ENCODE measurements at places on chromosomes 11 and 22. TPM values are rescaled to one million over a fixed set of nuclear protein-coding genes. Genes with fewer than 3 reads are reported as not detected.

- H3K4me3 ChIP-seq, result no peak overlapping the region
- no peak overlapping the region for H3K27ac ChIP-seq
- no peaks in the 10 kb centered on the region for H3K36me3 ChIP-seq
- H3K4me1 ChIP-seq, result no peaks in the 10 kb centered on the region
- H3K27me3 ChIP-seq, result no peaks in the 10 kb centered on the region
These were observed 19.8 kb upstream of the PANX3 start for GRCh38 chr11:124591430-124591829.

GRCh38 chr11:61392981-61393595, 701 bp downstream of the TMEM216 start:
- H3K27ac ChIP-seq, result no peak overlapping the region
- peak overlapping the region; percentile 77 for H3K4me3 ChIP-seq
- peaks cover 8% of the 10 kb centered on the region for H3K36me3 ChIP-seq
- no peaks in the 10 kb centered on the region for H3K27me3 ChIP-seq

GRCh38 chr22:32905400-32905799, 103.9 kb downstream of the TIMP3 start:
- H3K4me3 ChIP-seq, result no peak overlapping the region
- DNase-seq, result no peak
- no peaks in the 10 kb centered on the region for H3K36me3 ChIP-seq
- no peaks in the 10 kb centered on the region for H3K27me3 ChIP-seq
- no peak overlapping the region for H3K27ac ChIP-seq

GRCh38 chr11:17394743-17395390, 6.4 kb upstream of the KCNJ11 start:
- no peaks in the 10 kb centered on the region for H3K36me3 ChIP-seq
- H3K27ac ChIP-seq, result no peak overlapping the region
- peaks cover 6% of the 10 kb centered on the region for H3K27me3 ChIP-seq
- DNase-seq, result no peak

- H3K27me3 ChIP-seq, result peaks cover 13% of the 10 kb centered on the region
- no peak overlapping the region for H3K27ac ChIP-seq
- H3K4me3 ChIP-seq, result no peak overlapping the region
- H3K36me3 ChIP-seq, result no peaks in the 10 kb centered on the region
These were observed 6.8 kb upstream of the GGA1 start for GRCh38 chr22:37601540-37602442.

The OMP gene
- total RNA-seq, result 0.80 TPM

The TCF20 gene
- 36.7 TPM for total RNA-seq

GRCh38 chr11:118003456-118003855, 17.3 kb downstream of the IL10RA start:
- no peaks in the 10 kb centered on the region for H3K27me3 ChIP-seq
- no peak for DNase-seq
- no peak overlapping the region for H3K27ac ChIP-seq
- H3K36me3 ChIP-seq, result no peaks in the 10 kb centered on the region

- no peak for DNase-seq
- H3K27ac ChIP-seq, result no peak overlapping the region
- H3K36me3 ChIP-seq, result peaks cover 4% of the 10 kb centered on the region
These were observed 3.7 kb downstream of the YWHAH start for GRCh38 chr22:31948002-31948401.

DNA sequence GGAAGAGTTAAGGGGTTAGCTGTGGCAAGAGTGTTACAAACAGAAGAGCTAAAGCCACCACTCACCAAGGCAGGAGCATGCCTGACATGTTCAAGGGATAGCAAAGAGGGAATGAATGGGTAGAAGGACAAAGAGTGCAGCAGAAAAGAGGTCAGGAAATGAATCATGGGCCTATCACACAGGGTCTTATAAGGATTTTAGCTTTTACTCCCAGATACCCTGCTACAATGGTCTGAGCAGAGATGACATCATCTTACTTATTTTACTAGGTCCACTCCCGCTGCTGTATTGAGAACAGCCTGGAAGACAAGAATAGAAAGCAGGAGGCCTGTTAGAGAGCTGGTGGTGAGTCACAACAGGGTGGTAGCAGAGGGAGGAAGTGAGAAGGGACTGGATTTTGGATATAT, 9.8 kb downstream of the TRAF6 start:
- no peak overlapping the region for H3K4me3 ChIP-seq
- peaks cover 16% of the 10 kb centered on the region for H3K36me3 ChIP-seq
- H3K27me3 ChIP-seq, result no peaks in the 10 kb centered on the region
- H3K4me1 ChIP-seq, result peaks cover 19% of the 10 kb centered on the region
- peak overlapping the region; percentile 79 for H3K27ac ChIP-seq

The KRTAP5-8 gene
- total RNA-seq, result not detected

DNA sequence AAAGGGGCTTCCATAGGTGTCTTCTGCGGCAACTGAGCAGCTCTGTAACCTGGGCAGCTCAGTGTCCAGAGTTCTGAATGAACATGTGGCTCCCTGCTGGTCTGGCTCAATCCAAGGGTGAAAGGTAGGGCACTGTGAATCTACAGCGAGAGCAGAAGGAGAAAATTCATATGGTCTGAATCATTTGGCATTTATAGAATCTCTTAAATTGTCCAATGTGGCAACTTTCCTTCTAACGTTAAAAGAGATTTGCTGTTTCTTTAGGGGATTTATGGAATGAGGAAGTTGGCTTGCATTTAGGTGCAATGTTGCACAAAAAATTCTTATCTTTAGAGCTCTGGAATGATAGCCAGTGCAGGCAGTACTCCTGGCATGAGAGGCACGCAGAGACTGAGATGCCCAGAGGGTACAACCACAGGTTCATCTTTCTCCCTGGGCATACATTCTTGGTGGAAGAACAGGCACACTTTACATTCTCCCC, 17.0 kb downstream of the ATXN10 start:
- no peak overlapping the region for H3K27ac ChIP-seq
- H3K4me1 ChIP-seq, result peaks cover 15% of the 10 kb centered on the region
- no peak overlapping the region for H3K4me3 ChIP-seq
- H3K36me3 ChIP-seq, result peaks cover 2% of the 10 kb centered on the region

GRCh38 chr11:63551091-63551888, 11.9 kb downstream of the PLAAT2 start:
- H3K4me3 ChIP-seq, result no peak overlapping the region
- DNase-seq, result no peak
- no peak overlapping the region for H3K27ac ChIP-seq
- no peaks in the 10 kb centered on the region for H3K4me1 ChIP-seq
- H3K27me3 ChIP-seq, result no peaks in the 10 kb centered on the region
- H3K36me3 ChIP-seq, result no peaks in the 10 kb centered on the region

The PACSIN3 gene
- 27.2 TPM for total RNA-seq

The NPAS4 gene
- total RNA-seq, result not detected

The MPZL3 gene
- 7.0 TPM for total RNA-seq

- no peak overlapping the region for H3K4me3 ChIP-seq
- no peaks in the 10 kb centered on the region for H3K4me1 ChIP-seq
- no peaks in the 10 kb centered on the region for H3K36me3 ChIP-seq
- H3K27me3 ChIP-seq, result no peaks in the 10 kb centered on the region
These were observed 42.5 kb upstream of the SPATA19 start for GRCh38 chr11:133887692-133888332.

The TREH gene
- total RNA-seq, result not detected

The C22orf31 gene
- total RNA-seq, result not detected

GRCh38 chr11:24747275-24748251, 250.7 kb downstream of the LUZP2 start:
- no peaks in the 10 kb centered on the region for H3K4me1 ChIP-seq
- no peak for DNase-seq
- H3K36me3 ChIP-seq, result no peaks in the 10 kb centered on the region
- no peak overlapping the region for H3K27ac ChIP-seq
- no peak overlapping the region for H3K4me3 ChIP-seq

The APOL3 gene
- total RNA-seq, result 36.9 TPM

GRCh38 chr11:16791191-16791961, 52.9 kb downstream of the C11orf58 start:
- no peaks in the 10 kb centered on the region for H3K27me3 ChIP-seq
- no peaks in the 10 kb centered on the region for H3K36me3 ChIP-seq
- peak; percentile 94 for DNase-seq
- H3K4me3 ChIP-seq, result no peak overlapping the region

- no peak overlapping the region for H3K27ac ChIP-seq
- H3K36me3 ChIP-seq, result no peaks in the 10 kb centered on the region
- no peak overlapping the region for H3K4me3 ChIP-seq
- H3K4me1 ChIP-seq, result no peaks in the 10 kb centered on the region
- DNase-seq, result no peak
These were observed 14.8 kb upstream of the GAL start for GRCh38 chr11:68669301-68670090.

Measured in endothelial cell of umbilical vein (primary cell).